ENCODE measurements at places on chromosomes 1 and 21. TPM values are rescaled to one million over a fixed set of nuclear protein-coding genes. Genes with fewer than 3 reads are reported as not detected.

Gene FMO5
- total RNA-seq, result 1.3 TPM

Gene PLPPR5
- total RNA-seq, result not detected

Gene CHI3L2
- not detected for total RNA-seq

Gene RHBDL2
- 0.87 TPM for total RNA-seq

Gene GREM2
- not detected for total RNA-seq

Gene SPRR1A
- total RNA-seq, result not detected

Gene EFNA3
- total RNA-seq, result 0.80 TPM

Gene TMEM125
- total RNA-seq, result not detected

Gene ELF3
- total RNA-seq, result under 0.01 TPM

Gene RNF186
- total RNA-seq, result not detected

Gene GRIK1
- not detected for total RNA-seq

Gene RPRD2
- 8.9 TPM for total RNA-seq

Gene TRIM58
- total RNA-seq, result 0.34 TPM

Gene LCE2B
- not detected for total RNA-seq

Gene HTR6
- not detected for total RNA-seq

Gene LCE2A
- total RNA-seq, result not detected

Gene SPATC1L
- 14.5 TPM for total RNA-seq

Gene LIPI
- total RNA-seq, result not detected

Gene RCC2
- 65.0 TPM for total RNA-seq

Gene TCHHL1
- not detected for total RNA-seq

Gene PRELP
- not detected for total RNA-seq

Gene TAF5L
- 17.9 TPM for total RNA-seq

Gene INSRR
- total RNA-seq, result not detected

Gene FCRL1
- not detected for total RNA-seq

Gene STUM
- not detected for total RNA-seq

Gene TOE1
- total RNA-seq, result 18.8 TPM

All from mammary microvascular endothelial cell (primary cell).